KBM-7 (cell line): ENCODE measurements at places on chromosomes 2 and 18.

- no peak for DNase-seq
These were observed 56.4 kb downstream of the NPAS2 start for GRCh38 chr2:100876231-100876860.

DNA sequence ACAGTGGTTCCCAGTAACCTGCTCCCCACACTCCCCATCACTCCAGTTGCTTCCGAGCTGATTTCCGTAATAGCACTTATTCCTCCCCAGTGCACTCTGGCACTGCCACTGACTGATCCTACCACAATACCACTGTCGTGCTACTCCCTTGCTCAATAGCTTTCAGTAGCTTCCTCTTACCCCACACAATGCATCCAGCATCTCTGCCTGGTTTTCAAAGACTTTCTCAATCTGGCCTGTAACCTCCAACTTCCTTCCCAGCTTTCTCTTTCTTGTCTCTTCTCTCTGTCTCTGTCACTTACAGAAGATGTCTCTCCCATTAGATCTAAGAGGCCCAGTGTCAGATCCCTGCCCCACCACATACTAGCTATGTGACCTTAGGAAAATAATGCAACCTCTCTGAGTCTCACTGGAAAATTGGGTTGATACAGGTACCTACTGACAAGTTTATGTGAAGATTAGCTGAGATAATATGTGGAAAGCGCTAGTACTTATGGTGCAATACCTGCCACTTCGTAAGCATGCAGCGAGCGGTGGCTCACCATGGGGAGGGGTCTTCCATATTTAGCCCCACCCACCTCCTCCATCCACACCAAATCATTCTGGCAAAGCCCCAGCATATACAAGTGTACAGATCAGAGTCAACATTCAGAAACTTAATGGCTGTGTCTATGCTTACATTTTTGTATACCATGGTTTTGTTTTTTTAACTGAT lies 36.7 kb downstream of the SFXN5 start:
- peak; percentile 2 for DNase-seq

DNA sequence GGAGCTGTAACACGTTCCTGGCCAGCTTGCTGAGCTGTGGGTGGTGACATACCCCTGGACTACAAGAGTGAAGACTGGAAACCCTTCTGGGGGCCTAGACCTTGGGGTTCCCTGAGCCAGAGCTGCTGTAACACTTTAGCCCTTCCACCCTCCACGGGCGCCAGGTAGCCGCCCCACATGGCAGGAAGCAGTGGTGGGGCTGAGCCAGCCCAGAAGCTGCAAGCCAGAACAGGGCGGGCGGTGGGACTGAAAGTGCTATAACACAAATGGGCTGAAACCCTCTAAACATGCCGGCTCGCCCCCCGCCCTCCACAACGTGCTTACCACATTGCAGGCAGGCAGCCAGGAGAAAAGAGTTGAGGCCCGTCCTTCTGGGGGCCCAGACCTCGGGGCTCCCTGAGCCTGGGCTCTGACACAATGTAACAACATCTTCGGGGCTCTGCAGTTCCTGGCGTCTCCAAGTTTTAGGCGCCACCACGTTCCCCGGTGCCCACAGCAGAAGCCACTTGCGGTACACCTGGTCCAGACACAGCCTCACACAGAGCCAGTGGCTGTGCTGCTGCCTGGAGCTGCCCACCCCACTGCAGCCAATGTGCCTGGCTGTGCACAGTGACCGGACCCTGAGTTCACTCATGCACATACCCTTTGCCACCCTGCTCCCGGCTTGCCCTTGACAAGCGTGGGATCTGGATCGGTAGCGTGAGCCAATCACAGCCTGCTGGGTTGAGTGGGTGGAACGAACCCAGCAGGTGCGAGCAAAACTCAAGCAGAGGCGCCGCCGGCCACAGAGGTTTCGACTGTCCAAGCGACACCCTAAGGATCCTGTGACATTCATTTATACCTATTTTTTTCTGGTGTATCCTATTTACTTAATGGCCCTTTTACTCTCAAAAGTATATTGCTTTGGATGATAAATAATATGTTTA lies 127.4 kb upstream of the FHL2 start:
- no peak for DNase-seq

DNA sequence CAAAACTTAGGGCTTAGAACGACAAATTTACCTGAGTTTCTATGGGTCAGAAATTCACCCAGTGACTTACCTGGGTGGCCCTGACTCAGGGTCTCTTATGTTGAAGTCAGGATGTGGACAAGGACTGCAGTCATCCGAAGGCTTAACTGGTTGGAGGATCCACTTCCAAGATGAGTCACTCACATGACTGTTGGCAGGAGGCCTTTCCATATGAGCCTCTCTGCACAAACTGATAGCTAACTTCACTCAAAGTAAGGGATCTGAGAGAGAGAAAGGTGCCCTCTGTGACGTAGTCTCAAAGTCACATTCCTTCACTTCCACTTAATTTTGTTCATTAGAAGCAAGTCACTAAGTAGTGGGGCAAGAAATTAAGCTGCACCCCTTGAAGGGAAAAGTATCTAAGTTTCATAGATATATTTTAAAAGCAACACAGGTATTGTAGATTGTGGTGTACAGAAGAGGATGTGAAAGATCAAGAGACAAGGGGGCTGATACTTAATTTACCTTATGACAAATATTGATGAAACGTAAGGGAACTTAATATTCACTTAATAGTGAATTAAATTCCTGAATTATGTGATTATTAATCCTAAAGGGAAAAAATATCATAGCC lies 48.4 kb downstream of the TANK start:
- no peak for DNase-seq

GRCh38 chr2:76672798-76673197 lies 849.4 kb downstream of the LRRTM4 start:
- DNase-seq = no peak

DNA sequence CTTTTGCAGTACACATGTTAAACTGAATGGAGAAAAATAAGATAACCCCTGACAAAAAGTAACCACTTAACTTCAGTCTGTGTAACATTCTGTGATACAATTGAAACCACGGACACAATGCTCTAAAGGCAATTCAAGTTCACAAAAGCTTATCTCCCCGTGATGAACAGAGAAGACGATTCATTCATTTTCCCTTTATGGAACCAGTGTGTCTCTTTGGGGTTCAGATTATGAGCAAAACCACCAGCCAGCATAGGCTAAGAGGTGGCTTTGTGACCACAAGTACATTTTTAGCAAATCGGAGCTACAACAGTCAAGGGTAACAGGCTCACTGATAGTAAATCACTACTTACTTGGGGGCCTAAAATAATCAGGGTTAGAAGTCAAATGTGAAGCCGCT lies 120.6 kb upstream of the SMAD7 start:
- no peak for DNase-seq

- no peak for DNase-seq
These were observed 494.8 kb upstream of the KLHL29 start for GRCh38 chr2:22890132-22890531.
